ENCODE measurements at places on chromosomes 13 and 19. TPM values are rescaled to one million over a fixed set of nuclear protein-coding genes. Genes with fewer than 3 reads are reported as not detected.

GRCh38 chr13:97506511-97506910 is 72.5 kb downstream of the RAP2A start:
- no peak for DNase-seq

DNA sequence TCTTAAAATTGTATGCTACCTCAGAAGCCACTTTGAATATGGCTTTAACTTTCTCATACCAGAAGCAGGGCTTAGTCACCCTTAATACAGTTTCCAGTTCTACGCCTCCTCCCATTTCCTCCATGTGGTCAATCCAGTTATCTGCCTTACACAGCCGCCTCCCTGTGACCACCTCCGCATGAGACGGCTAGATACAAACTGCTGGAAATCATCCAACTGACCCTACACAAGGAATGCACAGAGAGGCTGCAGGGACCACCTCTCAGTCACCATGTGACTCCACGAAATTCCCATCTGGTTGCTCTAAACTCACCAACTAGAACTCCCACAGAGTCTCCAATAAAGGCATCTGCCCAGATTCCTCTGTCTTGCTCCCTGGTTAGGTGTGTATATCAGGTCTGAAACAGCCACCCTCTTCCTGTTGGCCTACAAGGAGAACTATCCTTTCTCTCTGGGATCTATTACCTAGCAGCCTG is 6.8 kb downstream of the ZNF564 start:
- no peak for DNase-seq

The ATP8B3 gene
- total RNA-seq, result 0.68 TPM

The ZNF813 gene
- total RNA-seq, result 1.1 TPM

GRCh38 chr13:24385902-24386301 is 76.5 kb downstream of the C1QTNF9 start:
- DNase-seq, result no peak

Measured in Right ventricle myocardium inferior (tissue), 1 donor.